Ovary (tissue), 10 donors: ENCODE measurements at places on chromosomes 11 and 22.
A peak's percentile ranks its signal among the peaks of the same experiment; 100 is the strongest.

DNA sequence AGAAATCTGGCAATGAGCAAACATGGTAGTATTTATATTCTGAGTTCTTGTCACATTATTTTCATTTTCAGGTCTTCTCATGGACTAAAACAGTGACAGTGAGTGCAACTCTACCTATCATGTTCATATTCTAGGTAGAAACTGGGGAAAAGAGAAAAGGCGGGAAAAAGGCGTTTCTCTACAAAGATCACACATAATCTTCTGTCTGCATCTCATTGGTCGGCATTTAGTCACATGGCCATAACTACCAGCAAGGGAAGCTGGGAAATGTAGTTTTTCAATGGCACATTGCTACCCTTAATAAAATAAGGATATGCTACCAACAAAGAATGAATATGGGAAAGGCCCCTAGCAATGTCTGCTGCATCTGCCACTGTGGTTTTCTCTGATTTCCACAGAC, 57.6 kb upstream of the B3GAT1 start:
- no peak for DNase-seq

GRCh38 chr22:50058906-50059880, 1.1 kb upstream of the TTLL8 start:
- DNase-seq: no peak

- no peak for DNase-seq
Measured at GRCh38 chr22:25806579-25806978, 64.6 kb downstream of the MYO18B start.

- peak; percentile 57 for DNase-seq
Measured at GRCh38 chr22:20015971-20016733, 471 bp downstream of the ARVCF start.

GRCh38 chr11:103676413-103676812, 360.0 kb upstream of the DDI1 start:
- no peak for DNase-seq

- DNase-seq: peak; percentile 55
Measured at GRCh38 chr11:85953491-85954143, 98.4 kb downstream of the CCDC83 start.

GRCh38 chr11:16160146-16160545, 196.2 kb downstream of the SOX6 start:
- DNase-seq: no peak

DNA sequence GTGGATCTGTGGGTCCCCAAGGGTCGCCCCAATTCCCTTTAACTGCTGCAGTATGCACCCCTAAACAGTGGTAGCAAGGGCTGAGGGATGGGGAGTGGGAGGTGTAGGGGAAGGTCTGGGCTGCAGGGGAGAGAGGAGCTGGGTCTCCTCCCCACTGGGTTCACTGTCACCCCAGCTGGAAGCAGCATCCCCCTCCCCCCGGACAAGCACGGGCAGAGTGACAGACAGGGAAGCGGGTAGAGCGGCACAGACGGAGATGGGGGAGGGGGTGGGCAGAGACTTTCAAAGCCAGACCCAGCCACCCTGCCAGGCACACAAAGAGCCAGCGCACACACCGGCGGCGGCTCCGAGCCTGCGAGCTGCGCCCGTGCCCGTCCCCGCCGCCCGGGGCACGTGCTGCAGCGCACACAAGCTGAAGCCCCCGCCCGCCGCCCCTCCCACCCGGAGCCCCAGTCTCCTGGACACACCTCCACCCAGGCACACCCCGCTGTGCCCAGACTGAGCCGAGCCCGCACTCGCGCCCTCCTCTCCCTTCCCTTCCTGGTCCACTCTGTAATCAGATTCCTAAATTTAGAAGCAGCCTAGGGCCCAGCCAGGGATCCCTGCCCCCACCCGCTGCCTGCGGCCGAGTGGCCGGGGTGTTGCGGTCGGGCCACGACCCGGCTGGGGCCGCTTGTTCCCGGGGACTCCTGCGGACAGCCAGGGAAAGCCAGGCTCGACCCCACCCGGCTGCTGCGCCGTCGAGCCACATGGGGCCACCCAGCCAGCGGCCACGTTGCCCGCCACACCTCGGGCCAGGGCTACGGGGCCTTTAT, 935 bp upstream of the RCOR2 start:
- DNase-seq: peak; percentile 76

DNA sequence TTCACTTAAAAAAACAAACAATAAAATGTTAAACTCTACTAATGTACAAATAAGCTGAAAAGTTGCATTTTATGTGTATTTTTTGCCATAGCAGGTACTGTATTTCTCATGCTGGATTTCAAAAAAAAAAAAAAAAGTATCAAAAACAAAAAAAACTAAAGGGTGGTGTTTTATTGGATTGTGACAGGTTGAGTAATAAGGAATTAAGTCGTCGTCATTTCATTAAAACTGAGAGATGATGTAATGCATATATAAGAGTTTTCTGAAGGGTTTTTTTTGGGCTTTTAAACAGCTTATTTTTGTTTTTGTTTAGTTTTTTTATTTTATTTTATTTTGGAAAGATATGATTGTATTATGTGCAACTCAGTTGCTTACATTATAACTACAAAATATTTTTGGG, 10.9 kb upstream of the ADSL start:
- DNase-seq: no peak

DNA sequence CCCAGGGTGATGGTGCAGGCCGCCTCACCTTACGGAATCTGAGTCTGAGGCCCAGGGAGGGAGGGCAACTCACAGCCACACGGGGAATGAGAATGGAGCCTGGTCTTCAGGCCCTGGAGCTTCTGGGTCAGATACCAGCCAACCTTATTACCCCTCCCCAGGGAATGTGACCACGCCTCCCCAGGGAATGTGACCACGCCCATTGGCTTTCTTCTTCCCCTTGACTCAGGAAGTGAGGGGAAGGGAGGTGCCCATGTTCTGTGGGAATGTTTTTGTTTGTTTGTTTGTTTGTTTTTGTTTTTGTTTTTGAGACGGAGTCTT, 57.5 kb upstream of the RBFOX2 start:
- no peak for DNase-seq

- peak; percentile 45 for DNase-seq
Measured at GRCh38 chr11:123654566-123655081, at the start of gene SCN3B. Gene SCN3B, minus strand, starts transcription at chr11:123654624. Its CDS starts 823 bp downstream, at chr11:123653801.

GRCh38 chr11:119977881-119978280, 160.0 kb downstream of the TRIM29 start:
- no peak for DNase-seq

GRCh38 chr11:129184581-129184980, 7.5 kb downstream of the ARHGAP32 start:
- no peak for DNase-seq

GRCh38 chr22:48746789-48747425, 1080.8 kb downstream of the BRD1 start:
- no peak for DNase-seq

- DNase-seq: no peak
Measured at GRCh38 chr22:32827049-32827602, 25.6 kb downstream of the TIMP3 start.

DNA sequence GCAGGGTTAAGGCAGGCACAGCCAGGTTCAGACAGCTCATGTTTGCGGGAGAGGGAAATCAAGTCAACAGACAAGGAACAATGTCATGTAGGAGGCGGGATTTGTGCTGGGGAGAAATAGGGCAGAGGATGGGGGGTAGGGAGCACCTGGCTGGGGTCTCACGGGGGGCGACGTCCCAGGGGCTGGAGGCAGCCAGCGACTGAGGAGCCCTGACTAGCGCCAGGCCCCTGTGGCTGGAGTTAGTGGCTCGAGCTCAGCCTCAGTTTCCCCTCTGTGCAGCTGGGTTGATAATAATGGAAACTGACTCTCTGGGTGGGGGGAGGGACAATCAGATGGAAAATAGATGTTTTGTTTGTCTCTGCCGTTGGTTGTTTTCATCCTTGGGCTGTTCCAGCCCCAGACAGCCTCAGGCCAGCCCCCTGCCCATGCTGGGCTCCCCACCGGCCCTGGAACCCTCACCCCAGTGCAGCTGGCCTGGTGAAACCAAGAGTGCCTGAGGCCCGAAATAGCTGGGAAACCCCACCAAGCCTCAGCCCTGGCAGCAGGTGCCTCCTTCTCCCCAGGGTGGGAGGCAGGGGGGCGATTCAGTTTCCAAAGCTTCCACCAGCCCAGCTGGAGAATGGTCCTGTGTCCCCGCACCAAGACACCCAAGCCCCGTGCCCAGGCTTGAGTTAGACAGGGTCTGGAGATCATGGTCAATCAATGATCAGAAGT, 44.1 kb downstream of the IGLL5 start:
- no peak for DNase-seq

- no peak for DNase-seq
Measured at GRCh38 chr11:68122936-68123539, 1.9 kb upstream of the CHKA start.

DNA sequence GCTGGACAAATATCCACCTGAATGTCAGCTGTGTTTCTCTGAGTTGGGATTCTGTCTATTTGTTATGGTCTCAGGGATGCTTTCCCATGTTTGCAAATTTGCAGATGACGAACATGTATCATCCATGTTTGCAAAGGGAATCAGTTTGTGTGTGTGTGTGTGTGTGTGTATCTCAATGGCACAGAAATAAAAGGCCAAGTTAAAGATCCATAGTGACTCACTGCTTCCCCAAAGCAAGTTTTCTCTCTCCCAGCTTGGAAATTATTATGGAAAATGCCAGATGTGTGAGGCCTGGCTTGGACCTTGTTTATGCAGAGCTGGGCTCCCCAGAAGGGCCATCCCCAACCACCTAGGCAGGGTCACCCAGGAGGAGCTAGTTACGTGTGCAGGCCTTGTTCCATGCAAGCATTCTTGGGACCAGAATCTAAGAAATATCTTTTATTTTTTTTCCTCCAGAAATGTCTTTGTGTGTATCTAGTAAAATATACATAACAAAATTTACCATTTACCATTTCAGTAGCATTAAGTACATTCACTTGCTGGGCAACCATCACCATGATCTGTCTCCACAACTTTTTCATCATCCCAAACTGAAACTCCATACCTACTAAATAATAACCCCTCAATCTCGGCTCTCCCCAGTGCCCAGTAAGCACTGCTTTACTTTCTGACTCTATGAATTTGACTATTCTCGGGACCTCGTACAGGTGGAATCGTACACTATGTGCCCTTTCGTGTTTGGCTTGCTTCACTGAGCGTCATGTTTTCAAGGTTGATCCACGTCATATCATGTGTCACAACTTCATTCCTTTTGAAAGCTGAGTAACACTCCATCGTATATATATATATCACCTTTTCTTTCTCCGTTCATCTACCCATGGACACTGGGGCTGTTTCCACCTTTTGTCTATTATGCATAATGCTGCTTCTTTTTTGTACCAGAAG, 56.6 kb upstream of the WNT7B start:
- DNase-seq: no peak

DNA sequence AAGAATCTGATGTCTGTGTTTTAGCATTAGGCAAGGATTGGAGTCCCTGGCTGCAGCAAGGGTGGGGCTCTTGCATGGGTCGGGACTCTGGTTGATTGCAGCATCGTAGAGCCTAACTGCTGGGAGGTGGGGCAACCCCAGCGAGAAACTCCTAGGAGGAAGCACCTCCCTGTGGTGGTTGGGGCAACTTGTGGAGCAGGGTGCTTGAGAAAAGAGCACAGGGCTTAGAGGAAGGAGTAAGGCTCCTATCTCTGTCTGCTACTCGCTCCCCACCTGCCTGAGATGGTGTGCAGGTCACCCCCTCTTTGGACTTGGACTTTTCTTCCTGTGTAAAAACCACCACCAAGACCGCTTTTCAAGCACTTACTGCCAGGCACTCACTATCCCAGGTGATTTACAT, 15.6 kb downstream of the SREBF2 start:
- no peak for DNase-seq

GRCh38 chr22:18147791-18148190, 2.2 kb upstream of the USP18 start:
- no peak for DNase-seq

GRCh38 chr22:20456064-20456721, 18.6 kb upstream of the SCARF2 start:
- peak; percentile 80 for DNase-seq

DNA sequence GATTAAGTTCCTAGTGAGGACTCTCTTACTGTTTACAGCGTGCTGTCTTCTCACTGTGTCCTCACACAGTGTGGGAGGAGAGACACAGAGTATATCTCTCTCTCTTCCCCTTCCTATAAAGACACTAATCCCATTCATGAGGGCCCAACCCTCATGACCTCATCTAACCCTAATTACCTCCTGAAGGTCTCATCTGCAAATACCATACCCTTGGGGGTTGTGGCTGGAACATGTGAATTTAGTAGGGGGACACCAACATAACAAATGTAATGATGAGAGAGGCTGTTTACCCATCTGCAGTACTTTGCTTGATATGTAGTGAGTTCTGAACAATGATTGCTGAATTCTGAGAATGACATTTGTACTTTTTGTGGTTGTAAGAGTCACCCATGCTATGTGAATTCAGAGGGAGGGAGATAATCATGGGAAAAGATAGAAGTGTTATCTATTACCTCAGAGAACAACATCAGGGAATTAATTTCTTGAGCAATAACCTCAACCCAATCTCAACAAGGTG, 4.9 kb upstream of the OR52W1 start:
- DNase-seq: no peak

GRCh38 chr11:12404436-12404835, 27.1 kb downstream of the PARVA start:
- DNase-seq: peak; percentile 55

DNA sequence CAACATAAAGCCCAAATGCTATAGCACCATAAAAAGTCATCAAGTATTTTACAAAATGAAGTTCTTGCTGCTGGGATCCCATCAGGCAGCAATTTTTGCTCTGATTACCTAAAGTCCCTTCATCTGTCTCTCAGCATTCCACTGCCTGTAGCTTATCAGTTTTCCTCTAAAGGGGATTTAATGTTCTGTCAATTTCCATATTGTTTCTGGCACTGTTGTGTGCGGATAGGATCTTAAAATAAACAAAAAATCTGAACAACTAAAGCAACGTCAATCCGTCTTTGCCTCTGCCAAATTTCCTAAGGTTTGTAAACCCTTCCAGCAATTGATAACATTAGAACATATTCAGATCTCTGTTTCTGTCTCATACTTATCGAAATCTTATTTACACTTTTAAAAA, 1126.3 kb upstream of the RAG2 start:
- no peak for DNase-seq

DNA sequence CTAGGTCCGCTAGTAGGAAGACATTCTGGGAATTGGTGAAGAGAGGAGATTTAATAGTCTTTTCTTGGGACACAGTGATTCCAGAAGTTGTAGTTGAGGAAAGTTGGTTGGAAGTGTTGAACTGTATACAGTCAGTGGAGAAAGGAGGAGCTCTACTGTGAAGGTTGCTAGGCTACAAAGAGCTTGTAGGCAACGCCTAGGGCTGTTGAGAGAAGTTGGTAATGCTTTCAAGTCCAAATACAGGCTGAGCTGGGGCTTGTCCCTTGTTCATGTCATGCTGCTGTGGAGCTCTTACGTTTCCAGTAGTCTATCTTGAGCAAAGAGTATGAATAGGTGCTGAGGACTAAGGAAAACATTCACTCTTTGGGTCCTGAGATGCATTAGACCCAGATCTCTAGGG, 1.1 kb downstream of the TBCEL start:
- DNase-seq: no peak

DNA sequence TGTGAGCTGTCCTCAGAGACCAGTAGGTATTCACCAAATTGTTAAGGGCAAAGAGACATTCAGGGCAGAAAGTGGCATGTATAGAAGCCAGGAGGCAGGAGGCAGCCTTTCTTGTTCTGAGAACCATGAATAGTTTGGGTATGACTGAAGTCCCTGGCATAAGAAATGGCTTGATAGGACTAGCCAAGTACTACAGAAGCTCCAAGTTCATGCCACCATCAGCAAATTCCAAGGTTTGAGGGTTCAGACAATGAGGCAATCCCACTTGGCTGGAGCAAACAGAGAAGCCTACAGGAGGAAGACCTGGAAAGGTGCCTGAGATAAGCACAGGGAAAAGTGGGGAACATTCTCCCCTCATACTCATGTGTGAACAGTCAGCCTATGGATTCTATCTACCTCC, 25.8 kb downstream of the XRRA1 start:
- DNase-seq: no peak

GRCh38 chr11:112835591-112836255, 125.5 kb upstream of the NCAM1 start:
- no peak for DNase-seq
